Heart left ventricle (tissue), 16 donors: ENCODE measurements at places on chromosomes 6 and 20.

GRCh38 chr20:24684421-24684871, 215.0 kb downstream of the SYNDIG1 start:
- DNase-seq = no peak

DNA sequence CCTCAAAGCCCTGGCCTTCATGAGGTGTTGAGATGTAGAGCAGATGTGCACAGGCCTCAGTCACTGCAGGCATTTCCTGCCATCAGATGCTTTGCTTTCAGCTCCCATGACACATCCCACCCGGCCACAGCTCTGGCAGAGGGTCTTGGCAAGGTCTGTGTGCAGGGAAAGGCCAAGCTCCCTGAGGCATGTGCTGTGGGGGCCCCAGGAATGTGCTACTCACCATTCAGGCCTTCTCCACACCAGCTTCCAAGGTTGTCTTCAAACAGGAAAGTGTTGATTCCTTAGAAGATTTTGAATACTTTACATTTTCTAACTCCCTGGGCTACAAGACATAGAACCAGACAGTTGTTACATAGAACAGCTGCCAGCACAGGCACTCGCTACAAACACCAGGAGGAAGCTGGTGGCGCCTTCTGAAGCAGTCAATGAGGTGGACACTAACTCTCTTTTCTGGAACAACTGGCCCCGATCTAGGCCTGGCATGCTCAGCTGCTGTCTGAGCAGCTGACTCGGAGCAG, 27.8 kb downstream of the CASS4 start:
- peak; percentile 88 for DNase-seq

DNA sequence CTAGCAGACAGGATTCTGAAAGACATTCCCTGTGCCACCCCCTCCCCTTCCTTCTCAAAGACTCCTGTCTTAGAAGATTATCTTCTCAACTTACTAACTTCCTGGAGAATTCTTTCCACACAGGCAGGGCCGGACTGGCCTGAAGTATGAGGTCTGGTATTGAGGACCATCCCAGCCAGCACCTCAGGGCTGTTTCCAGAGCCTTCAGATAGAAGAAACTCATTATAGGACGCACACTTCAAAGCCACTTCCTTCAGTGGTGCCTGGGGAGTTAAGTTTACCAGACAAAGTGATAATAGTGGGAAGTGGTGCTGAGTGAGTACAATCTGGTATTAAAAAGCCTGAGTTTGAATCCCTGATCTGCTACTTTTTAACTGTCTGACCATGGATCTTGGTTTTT, 15.6 kb downstream of the KCNS1 start:
- no peak for DNase-seq

DNA sequence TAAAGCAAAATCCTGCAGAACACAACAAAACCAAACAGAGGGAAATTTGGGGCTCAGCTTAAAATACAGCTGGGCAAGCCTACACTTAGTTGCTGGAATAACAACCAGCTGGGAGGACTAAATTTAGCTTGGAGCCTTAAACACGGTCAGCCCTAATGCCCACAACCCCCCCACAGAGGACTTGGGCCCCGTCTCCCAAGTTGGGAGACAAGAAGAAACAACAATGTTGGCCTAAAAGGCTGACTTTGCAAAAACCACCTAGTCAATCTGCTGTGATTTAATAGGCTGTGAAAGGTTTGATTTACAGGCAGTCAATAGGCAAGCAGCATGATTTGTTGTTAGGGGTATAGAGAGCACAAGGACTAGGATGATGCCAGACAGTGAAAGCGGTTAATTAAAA, 40.3 kb upstream of the ARMC2 start:
- no peak for DNase-seq

DNA sequence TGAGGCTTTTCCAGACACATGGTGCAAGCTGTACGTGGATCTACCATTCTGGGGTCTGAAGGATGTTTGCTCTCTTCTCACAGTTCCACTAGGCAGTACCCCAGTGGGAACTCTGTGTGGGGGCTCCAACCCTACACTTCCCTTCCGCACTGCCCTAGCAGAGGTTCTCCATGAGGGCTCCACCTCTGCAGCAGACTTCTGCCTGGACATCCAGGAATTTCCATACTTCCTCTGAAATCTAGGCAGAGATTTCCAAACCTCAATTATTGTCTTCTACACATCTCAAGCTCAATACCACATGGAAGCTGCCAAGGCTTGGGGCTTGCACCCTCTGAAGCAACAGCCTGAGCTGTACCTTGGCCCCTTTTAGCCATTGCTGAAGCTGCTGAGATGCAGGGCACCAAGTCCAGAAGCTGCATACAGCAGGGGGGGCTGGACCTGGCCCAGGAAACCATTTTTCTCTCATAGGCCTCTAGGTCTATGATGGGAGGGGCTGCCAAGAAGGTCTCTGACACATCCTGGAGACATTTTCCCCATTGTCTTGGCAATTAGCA, 11.6 kb downstream of the PDSS2 start:
- DNase-seq = no peak

GRCh38 chr20:49560186-49560585, 7.8 kb downstream of the PTGIS start:
- DNase-seq = no peak

GRCh38 chr6:33418690-33419291, 884 bp upstream of the CUTA start:
- DNase-seq = no peak

GRCh38 chr6:43278524-43279078, 19.5 kb upstream of the SLC22A7 start:
- DNase-seq = no peak

DNA sequence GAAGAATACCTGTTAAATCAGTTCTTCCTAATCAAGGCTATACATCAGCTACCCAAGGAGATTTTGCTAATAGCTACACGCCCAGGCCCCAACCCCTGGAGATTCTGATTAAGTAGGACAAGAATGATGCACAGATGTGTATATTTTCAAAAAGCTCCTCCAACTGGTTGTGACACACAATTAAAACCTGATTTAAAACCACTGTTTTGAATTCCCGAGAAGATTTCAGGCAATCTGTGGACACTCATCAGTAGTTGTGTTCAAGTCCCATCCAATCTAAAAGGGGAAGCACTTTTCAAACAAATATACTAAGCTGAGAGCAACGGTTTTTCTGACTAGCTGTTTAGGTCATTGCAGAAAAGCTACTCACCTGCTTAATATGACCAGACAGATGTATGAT, 118.9 kb upstream of the NHSL1 start:
- DNase-seq = no peak

- DNase-seq = no peak
These were observed 90.0 kb upstream of the TNFAIP3 start for GRCh38 chr6:137776786-137777686.

- no peak for DNase-seq
These were observed 29.8 kb downstream of the C6orf89 start for GRCh38 chr6:36915599-36915998.

DNA sequence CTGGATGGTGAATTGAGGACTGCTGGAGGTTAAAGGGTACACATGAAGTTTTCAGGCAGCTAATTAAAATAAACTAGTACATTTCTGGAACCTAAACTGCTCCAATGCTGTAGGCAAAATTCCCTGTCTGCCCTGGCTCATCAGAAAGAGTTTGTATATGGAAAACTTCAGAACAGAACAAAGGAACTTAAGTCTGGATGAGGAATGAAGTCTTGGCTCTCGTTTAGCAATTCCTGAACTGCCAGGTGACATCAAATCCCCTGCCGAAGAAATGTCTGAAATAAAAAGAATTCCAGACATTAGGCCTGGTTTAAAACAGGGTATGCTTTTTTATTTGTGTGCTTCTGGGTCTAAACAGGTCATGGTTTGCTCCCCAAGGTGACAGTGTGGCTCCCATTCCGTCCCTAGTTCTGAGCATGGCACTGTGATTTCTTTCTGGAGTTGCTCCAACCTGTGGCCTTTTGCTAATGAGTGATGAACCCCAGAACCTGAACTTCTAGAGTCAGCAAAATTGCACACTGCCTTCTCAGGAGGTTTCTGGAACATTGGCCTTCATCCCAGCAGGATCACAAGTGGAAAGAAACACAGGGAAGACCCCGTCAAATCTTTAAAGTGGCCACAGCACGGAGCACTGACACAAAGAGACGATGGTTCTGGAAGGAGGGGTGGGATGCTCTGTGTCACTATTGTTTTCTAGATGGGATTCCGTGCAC, 129.4 kb upstream of the NAA20 start:
- no peak for DNase-seq

DNA sequence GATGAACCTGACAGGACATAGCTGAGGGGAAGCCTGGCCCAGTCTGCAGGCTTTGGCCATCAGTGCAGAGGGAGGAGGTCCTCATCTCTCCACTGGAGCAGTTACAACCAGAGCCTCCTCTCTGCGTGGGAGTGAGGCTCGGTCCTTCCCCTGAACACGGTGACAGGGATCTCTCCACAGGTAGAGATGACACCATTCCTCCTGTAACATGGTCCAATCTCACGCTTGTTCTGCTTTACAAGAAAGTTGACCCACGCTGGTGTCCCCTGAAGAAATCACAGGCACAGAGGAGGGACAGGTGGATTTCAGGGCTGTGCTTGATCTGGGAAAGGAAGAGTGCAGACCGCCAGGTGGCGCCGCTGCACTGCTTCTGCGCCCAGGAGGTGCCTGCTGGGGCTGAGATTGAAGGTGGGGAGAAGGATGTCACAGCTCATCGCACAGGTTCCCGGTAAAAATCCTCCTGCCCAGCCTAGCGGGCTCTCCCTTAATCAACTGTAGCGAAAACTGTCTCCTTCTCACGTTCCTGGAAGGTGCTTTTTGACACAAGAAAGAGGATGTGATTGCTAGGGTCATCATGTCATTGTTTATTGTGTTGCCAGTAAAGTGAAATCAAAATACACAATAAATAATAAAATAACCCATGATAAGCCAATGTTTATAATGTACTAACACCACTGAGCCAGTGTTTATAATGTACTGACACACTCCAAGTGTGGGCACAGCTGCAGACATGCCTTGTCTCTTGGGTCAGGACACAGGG, 20.4 kb downstream of the HLA-G start:
- DNase-seq = peak; percentile 70

GRCh38 chr6:124599656-124600055, 362.6 kb upstream of the RNF217 start:
- DNase-seq = no peak

- no peak for DNase-seq
These were observed 5.0 kb downstream of the VSX1 start for GRCh38 chr20:25076731-25077609.

GRCh38 chr20:44112889-44113617, 73.9 kb downstream of the JPH2 start:
- no peak for DNase-seq

- DNase-seq = peak; percentile 72
These were observed 118.9 kb downstream of the ARMC2 start for GRCh38 chr6:108966855-108967755.

- DNase-seq = no peak
These were observed 34.6 kb downstream of the FKBP1C start for GRCh38 chr6:63245909-63246308.

DNA sequence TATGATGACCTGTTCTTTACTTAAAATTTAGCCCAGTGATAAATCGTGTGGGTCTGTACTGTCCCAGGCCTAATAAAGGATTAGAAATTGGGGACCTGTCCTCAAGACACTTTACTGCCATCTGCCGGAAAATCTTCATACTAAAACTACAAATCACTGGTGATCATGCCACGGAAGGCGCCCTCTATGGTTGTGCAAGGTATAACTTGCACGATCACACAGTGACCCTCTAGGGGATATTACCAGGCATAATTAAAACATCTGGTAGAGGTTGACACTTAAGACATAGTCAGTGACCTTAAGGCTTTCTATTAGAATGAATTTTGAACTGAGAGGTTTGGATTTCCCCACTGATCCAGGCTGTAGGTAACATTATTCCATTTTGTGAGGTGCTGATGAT, 172.6 kb downstream of the BMP2 start:
- DNase-seq = no peak

- no peak for DNase-seq
These were observed 239.1 kb downstream of the HDGFL1 start for GRCh38 chr6:22808466-22808865.

DNA sequence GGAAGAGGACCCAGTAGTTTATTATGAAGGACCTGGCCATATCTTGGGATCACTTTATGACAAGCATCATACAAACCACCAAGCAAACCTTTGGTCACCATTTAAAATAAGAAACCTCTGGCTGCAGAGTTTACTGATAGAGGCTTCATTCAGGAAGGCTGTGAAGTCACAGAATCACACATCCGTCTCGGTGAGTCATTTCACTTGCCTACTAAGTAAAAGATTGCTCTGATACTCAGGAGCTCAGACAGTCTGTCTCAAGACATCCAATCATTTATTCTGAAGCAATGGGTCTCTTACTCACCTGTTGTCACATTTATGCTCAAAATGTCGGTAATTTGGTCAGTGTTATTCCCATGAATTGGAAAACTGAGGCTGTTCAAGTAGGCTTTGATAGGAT, 33.7 kb downstream of the ADGRF5 start:
- no peak for DNase-seq

GRCh38 chr20:18624948-18625347, 37.1 kb downstream of the DTD1 start:
- no peak for DNase-seq

DNA sequence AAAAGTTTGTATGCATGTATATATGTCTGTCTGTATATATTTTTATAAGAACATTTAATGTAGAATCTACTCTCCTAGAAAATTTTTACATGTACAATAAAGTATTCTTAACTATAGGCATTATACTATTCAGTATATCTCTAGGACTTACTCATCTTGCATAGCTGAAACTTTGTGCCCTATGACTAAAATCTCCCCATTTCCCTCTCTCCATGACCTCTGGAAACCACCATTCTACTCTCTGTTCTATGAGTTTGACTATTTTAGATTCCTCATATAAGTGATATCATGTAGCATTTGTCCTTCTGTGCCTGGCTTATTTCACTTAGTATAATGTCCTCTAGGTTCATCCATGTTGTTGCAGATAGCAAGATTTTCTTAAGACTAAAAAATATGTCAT, 205.1 kb upstream of the SMLR1 start:
- no peak for DNase-seq

DNA sequence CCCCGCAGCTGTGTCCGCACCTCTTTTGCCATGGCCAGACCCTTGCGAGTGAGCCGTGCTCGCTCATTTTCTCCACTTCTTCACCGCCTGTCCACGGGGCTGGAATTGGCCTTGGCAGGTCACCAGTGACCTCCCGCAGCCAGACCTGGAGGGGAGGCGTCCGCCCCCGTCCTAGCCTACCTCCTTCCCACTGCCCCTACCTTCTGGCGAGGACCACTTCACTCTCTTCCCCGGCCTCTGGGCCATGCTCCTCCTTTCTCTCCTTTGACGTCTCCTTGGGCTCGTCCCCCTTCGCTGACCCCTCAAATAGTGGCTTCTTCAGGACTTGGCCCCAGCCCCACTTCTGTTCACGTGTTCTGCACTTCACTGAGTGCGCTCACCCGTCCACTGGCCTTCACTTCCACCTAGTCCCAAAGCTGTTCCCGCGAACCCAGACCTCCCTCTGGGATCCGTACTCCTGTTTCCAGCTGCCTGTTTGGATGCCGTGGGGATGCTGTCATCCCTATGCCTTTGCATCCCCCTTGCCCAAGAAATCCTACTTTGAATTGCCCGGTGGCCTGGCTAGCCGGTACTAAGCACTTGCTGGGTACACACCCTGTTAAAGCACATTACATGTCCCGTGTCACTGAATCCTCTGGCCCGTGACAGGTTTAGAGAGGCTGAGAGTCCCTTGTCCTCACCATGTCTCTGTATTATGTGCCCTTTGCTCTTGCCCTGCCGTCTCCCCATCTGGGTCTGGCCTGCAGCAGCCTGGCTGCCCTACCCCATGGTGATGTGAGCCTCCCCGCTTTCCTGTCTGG, 33.0 kb downstream of the SPATA2 start:
- no peak for DNase-seq

GRCh38 chr20:58478141-58478805, 36.9 kb downstream of the APCDD1L start:
- no peak for DNase-seq

- no peak for DNase-seq
These were observed 1.4 kb downstream of the PAQR8 start for GRCh38 chr6:52363228-52363867.
